NCI-H1417 treated with DMSO at 0.1 percent for 48 hours (cell line): ENCODE measurements at places on chromosomes 3 and 15.
A peak's percentile ranks its signal among the peaks of the same experiment; 100 is the strongest.

DNA sequence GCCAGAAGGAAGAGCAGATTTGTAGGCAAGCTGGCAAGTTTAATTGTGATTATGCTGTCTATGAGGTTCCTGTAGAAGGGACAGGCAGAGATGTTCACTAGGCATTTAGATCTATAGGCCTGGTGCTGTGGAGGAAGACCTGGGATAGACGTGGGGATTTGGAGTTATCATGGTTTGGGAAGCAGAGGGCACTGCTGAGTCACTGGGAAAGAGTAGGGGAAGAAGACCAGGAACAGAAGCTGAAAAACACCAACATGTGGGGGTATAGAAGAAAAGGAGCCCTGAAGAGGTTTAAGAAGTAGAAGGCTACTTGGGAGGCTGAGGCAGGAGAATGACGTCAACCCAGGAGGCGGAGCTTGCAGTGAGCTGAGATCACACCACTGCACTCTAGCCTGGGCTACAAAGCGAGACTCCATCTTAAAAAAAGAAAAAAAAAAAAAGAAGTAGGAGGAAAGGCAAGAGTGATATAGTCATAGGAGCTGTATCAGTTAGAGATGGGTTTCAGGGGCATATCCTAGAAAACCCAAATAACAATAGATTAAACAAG is 19.3 kb downstream of the GRK7 start:
- no peak for DNase-seq

DNA sequence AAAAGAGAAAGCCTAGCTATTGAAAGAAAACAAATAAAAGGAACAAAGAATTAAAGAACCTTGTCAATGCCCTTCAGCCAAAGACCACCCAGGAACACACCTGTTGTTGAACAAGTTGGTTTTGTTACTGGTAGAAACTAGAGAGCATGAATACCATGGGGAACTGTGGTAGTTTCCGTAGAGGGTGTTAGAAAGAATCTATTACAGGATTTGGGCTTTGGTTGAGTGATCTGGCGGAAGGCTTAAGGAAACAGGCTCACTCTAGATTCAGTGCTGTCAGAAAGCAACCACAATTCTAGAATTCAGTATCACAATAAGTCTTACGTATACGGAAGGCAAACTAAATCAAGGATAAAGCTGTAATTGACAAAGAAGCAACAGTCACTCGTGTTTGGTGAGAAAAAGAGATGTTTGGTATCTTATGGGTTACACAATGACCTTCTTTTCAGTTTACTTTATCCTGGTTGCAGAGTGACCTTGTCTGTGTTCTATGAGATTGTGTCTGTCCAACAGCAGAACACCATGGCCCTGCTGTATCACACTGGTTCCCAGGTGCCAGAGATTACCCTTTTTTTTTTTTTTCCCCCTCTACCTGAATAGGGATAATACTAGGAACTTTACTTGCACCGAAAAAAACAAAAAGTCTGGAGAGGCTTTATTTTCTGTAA is 265.9 kb downstream of the SHQ1 start:
- no peak for DNase-seq

DNA sequence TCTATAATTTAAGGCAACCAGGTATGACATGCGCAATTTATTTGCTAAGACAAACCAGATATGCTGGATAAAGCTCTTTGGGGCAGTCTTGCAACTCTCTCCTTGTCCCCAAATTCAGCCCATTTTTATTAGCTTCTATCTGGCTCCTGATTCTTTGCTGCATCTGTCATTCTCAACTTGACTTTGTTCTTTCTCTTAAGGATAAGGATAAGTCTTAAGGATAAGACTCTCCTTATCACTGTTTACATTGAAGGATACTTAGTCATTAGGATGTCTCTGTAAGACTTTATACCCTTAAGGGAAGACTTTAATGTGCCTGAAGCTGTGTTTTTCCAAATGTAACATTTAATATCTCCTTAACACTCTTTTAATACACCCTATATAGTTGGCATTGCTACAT is 49.2 kb downstream of the ALCAM start:
- DNase-seq, result no peak

DNA sequence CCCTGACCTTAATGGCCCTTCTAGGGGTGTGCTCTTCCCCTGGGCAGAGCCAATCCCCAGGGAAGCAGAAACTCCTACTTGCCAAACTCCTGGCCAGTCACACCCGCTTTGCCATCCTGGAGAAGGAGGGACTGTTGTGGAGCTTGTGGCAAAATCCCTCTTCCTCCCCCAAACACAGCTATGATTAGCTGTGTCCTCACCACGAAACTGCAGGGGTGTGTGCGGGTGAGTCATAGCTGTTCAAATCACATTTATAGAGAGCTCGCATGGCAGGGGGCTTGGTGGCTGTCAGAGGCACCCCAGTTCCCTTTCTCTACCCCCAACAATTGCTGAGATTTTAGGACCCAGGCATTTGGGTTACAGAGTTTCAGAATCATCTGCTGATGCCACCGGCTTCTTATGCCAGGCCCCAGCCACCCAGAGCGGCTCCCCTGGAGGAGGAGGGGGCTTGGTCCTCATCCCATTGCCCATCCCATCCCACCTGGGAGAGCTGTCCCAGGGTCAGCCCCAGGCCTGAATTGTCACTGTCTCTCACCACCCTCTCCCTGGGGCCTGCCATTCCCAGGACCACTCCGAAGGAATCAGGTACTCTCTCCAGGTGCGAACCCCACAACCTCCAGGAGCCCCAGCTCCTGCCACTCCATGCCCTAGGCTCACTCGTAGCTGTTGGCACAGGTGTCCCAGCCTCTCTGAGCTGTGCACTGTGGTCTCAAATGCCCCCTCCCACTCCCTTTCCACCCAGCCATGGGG is 28.8 kb upstream of the MAGEF1 start:
- DNase-seq, result no peak

DNA sequence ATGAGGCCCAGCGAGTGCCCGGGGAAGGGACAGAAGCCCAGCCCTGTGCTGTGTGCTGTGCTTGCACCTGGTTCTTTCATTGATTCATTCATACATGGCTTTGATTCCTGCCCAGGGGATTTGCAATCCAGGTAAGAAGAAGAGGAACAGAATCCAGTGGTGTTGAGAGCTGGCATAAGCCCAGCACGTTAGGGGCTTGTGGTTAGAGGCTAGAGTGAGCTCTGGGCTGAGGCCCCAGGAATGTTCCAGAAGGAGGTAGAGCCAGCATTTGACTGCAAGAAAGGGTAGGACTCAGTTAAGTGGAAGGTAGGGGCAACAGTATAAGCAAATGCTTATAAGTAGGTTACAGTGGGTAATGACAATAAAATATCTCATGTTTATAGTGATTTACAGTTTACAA is 2.3 kb downstream of the VWA5B2 start:
- no peak for DNase-seq

DNA sequence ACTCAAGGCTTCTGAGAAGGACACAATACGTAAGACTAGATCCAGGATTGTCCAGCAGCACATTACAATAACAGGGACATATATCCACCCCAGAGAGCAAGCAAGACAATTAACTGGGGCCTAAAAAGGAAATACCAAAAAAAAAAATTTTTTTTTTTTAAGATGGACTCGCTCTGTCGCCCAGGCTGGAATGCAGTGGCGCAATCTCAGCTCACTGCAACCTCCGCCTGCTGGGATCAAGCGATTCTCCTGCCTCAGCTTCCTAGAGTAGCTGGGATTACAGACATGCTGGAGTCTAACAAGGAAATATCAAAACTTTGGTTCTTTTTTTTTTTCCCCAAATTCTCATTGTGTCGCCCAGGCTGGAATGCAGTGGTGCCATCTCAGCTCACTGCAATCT is 28.8 kb upstream of the IMPDH2 start:
- DNase-seq, result no peak

GRCh38 chr3:150765949-150766720 is 3.2 kb upstream of the SIAH2 start:
- no peak for DNase-seq

DNA sequence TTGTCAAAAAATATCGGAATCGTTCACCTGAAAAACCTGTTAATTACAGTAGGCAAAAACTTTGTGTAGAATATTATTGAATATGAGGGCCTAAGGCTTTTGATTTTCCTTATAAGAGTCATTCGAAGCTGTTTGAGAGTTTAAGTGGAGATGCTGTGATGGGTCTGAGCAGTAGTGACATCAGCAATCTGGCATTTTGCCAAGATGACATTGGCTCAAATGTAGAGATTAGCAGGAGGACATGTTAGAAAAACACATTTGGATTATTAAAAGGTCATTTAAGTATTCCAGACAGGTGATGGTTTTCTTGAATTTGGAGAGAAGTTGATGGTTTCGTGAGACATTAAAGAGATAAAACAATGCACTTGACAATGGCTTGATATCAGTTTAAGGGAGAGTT is 12.9 kb downstream of the OR5AC2 start:
- DNase-seq, result no peak

GRCh38 chr3:30516238-30516637 is 90.2 kb upstream of the TGFBR2 start:
- no peak for DNase-seq

DNA sequence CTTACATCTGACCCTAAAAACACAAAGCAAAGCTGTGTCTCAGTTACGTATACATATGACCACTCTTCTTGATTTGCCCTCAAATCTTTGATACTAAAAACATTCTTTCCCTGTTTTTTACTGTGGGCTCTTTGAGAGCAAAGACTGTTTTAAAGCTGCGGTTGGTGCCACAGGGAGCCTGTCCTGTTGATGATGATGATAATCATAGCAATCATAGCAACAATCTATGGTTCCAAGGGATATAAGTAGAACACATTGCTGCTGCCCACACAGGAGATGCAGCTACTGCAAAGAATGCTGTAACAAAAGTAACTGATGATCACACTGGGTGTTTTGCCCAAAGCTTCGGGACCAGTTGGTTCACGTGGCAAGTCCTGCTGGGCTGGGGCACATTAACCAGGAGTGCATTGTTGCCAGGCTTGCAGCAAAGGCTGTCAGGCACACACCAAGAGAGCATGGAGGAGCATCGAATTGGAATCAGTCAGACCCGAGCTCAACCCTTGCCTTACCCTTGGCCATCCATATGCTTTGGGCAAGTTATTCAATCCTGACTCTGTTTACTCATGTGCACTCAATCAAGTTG is 131.4 kb upstream of the EIF1B start:
- DNase-seq, result no peak

DNA sequence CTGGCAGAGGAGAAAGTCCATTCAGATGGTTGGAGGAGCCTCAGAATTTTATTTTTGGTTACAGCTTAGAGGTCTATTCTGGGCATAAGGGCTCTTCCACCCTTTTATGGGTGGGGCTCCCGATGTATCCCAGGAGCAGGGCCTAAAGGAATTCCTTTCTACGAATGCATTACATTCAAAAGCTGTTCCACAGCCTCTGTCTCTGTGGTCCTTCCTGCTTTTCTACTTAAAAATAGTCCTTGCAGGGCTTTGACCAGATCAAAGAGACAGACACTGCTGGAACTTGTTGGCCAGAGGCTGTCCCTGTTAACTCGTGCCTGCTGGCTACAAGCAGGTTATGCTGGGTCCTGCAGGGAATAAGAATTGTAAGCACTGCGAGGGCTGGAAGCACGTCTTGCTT is 14.4 kb upstream of the NOX5 start:
- no peak for DNase-seq

GRCh38 chr3:53680028-53680427 is 166.2 kb downstream of the CHDH start:
- DNase-seq, result no peak

GRCh38 chr3:124281453-124282316 is 289.8 kb upstream of the ROPN1 start:
- peak; percentile 20 for DNase-seq

DNA sequence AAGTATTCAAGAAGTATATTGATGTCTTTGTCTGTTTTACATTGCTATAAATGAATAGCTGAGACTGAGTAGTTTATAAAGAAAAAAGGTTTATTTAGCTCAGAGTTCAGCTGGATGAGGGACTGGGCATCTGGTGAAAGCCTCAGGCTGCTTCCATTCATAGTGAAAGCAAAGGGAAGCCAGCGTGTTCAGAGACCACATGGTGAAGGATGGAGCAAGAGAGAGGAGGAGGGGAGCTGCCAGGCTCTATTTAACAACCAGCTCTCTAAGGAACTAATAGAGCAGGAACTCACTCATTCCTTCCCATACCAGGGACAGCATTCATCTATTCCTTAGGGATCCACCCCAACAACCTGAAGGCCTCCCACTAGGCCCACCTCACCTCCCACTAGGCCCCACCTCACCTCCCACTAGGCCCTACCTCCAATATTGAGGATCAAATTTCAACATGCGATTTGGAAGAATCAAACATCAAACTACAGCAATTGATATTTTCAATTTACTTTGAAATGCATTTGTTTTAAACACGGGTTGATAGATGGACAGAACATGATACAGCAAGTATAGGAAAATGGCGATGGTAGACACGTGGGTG is 167.5 kb upstream of the HES1 start:
- DNase-seq, result no peak

GRCh38 chr3:183222631-183223235 is 30.3 kb upstream of the B3GNT5 start:
- no peak for DNase-seq

- no peak for DNase-seq
Observed at GRCh38 chr15:54556231-54556630, 578.0 kb downstream of the UNC13C start.

DNA sequence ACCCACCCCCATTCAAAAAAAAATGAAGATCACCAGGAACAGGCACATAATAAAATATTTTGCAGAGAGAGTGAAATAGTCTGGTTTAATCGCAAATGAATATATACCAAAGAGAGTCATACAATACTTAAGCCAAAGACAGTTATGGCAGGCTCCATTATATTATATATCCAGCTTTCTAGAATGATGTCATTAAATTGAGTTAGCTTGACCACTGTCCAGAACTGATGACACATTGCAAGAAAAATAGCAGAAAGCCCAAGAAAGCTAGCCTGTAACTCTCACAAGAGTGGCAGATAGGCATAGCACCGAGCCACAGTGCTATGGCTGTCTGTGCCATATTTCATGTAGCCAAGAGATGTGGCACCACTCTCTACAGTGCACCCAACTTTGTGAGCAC is 231.9 kb upstream of the SEMA6D start:
- no peak for DNase-seq

DNA sequence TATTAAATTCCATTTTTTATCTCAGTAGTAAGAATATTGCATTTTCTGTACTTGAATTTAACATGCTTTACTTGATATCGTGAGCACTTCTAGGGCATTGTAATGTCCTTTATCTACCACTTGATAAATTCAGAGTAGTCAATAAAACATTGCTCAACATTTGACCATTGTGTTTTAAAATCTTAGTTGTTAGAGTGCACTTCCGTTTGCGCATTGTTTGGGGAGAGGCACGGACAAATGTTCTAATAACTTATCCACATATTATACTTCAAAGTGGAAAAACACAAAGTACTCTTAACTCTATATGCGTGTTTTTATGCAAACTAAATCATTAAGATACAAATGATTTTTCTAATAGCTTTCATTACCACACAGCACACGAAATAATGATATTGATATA is 419 bp downstream of the FAM227B start:
- DNase-seq, result no peak

DNA sequence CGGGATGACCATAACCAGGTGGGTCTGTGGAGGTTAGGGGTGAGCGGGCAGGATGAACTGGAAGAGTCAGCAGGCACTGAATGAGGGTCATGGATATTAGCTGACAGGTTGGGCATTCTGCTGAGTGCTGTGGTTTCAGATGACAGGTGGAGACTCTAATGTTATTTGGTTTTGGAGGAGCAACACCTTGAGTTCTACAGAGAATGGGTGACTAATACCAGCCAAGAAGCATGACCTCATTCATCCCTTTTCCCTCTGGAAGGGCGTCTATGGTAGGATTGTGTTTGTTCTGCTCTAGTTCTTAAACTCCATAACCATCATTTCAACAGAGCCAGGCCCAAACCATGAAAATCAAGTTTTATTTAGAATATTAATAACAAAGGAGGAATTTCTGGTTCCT is 550.7 kb upstream of the LMCD1 start:
- DNase-seq, result no peak

GRCh38 chr3:128312271-128312670 is 154.4 kb downstream of the DNAJB8 start:
- no peak for DNase-seq
